ENCODE measurements at places on chromosomes 5 and 9. TPM values are rescaled to one million over a fixed set of nuclear protein-coding genes. Genes with fewer than 3 reads are reported as not detected.

Gene DPP7
- 144 TPM for total RNA-seq

Gene UBAP2
- total RNA-seq, result 17.2 TPM

Gene MYOT
- not detected for total RNA-seq

Gene TNFSF15
- total RNA-seq, result not detected

Gene LEAP2
- total RNA-seq, result 1.2 TPM

Gene CD274
- total RNA-seq, result 0.39 TPM

Gene LCN1
- total RNA-seq, result not detected

Gene C9orf153
- 1.0 TPM for total RNA-seq

Gene SPINK4
- 7.8 TPM for total RNA-seq

Gene PAEP
- total RNA-seq, result not detected

Gene RAD50
- 10.4 TPM for total RNA-seq

Gene CCDC171
- 2.9 TPM for total RNA-seq

Gene PCA3
- total RNA-seq, result not detected

Gene GRM6
- total RNA-seq, result not detected

Gene AIF1L
- total RNA-seq, result 14.2 TPM

Gene PDCD1LG2
- total RNA-seq, result not detected

Gene PLAC8L1
- total RNA-seq, result not detected

Gene SPINK6
- total RNA-seq, result not detected

Gene DYNC2I2
- 77.2 TPM for total RNA-seq

Gene PAPPA
- total RNA-seq, result 0.80 TPM

Gene SOHLH1
- not detected for total RNA-seq

Gene MARCHF11
- 5.1 TPM for total RNA-seq

Gene SPRY4
- total RNA-seq, result 10.0 TPM

Gene SPATA31A6
- total RNA-seq, result not detected

Gene KCNN2
- 44.9 TPM for total RNA-seq

Gene PCAT7
- total RNA-seq, result 24.4 TPM

Gene SMIM27
- 11.2 TPM for total RNA-seq

Gene HCN1
- 5.6 TPM for total RNA-seq

Gene PCDHGB6
- 28.7 TPM for total RNA-seq

Gene SLC26A2
- 7.0 TPM for total RNA-seq

Gene GOLPH3
- total RNA-seq, result 79.6 TPM

Gene CDO1
- total RNA-seq, result 27.1 TPM

Gene C5orf52
- not detected for total RNA-seq

Gene SPATA31A3
- not detected for total RNA-seq

Gene CXXC5
- 122 TPM for total RNA-seq

Gene POLR3G
- 0.53 TPM for total RNA-seq

Gene PCDHGB7
- 11.3 TPM for total RNA-seq

Gene OMD
- total RNA-seq, result not detected

Gene GABBR2
- 0.06 TPM for total RNA-seq

Gene PCDHB10
- 10.9 TPM for total RNA-seq

Gene IL17B
- total RNA-seq, result 9.0 TPM

Gene AMBP
- not detected for total RNA-seq

Gene ANKRD18B
- 0.80 TPM for total RNA-seq

All from cardiac muscle cell (in vitro differentiated cells and primary cell).